ENCODE measurements at places on chromosomes 1 and 21.
A peak's percentile ranks its signal among the peaks of the same experiment; 100 is the strongest.

- no peak for DNase-seq
These were observed 9.1 kb downstream of the TUFT1 start for GRCh38 chr1:151549199-151549598.

- no peak for DNase-seq
These were observed 3.8 kb upstream of the SLC26A9 start for GRCh38 chr1:205947024-205947423.

GRCh38 chr1:160083968-160084770, 2.8 kb downstream of the KCNJ9 start:
- peak; percentile 78 for DNase-seq

DNA sequence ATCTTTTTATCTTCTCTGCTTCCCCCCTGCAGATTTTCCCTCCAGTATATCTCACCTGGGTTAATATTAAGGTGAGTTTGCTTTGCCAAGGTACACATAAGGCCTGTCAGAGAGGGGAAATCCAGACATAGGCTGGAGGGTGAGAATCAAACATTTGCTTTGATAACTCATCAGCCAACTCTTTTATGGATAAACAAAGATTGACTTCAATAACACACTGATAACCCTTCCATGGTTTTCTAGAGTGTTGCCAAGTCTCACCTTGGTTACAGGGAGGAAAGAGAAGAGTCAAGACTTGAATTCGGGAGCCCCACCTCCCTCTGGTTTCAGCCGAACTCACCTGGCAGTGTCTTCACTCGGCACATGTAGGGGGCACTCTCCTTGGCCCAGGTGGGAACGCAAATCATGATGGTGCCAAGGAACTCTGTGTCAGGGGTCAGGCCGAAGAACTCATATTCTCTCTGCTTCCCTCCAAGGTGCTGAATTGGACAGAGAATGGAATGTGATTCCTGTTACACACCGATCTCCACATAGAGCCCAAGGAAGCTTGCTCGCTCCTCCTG, 15.1 kb downstream of the IL22RA1 start:
- no peak for DNase-seq

GRCh38 chr1:23913212-23913880, at the start of gene CNR2:
Gene CNR2, minus strand, starts transcription at chr1:23913362. Its CDS starts 37,745 bp downstream, at chr1:23875617.
- DNase-seq = no peak

- DNase-seq = no peak
These were observed 1344.7 kb downstream of the NCAM2 start for GRCh38 chr21:22342889-22343288.

Measured in Peyer's patch (tissue), 4 donors.